Bronchial epithelial cell (primary cell): ENCODE measurements at places on chromosomes 12 and 14. TPM values are rescaled to one million over a fixed set of nuclear protein-coding genes. Genes with fewer than 3 reads are reported as not detected.
A peak's percentile ranks its signal among the peaks of the same experiment; 100 is the strongest.

GRCh38 chr14:33323979-33324378 is 385.3 kb downstream of the NPAS3 start:
- no peak for DNase-seq

- DNase-seq = no peak
Measured at GRCh38 chr14:90660865-90661570, 155.2 kb downstream of the TTC7B start.

DNA sequence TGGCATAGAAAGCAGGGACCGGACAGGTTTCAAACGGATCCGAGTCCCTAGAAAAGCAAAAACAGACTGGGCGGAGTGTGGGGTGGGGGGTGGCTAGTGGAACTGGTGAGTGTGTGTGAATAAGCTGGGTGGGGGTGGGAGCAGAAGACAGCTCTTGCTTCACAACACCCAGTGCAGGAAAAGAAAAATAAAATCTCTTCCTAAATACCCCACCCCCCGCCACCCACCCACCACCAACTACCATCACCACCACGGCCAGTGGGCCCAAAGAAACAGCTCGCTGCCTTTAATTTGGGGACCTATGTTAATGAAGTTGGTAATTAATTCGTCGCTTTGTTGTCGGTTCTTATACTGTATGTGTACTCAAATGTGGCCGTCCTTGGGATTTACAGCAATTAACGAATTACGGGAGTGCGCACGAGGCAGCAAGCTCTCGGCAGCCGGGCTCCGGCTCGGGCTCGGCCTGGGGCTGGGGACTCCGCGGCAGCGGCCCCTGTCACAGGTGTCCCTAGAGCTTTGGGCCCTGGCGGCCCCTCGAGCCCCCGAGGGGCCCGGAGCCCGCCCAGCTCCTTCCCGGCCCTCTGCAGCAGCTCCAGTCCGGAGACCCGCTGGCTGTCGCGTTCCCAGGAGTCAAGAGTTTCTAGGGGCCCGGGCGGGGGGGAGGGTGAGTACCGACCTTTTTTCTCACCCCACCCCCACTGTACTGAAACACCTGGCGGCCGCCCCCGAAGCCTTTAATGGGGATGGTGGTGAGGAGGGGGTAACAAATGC is 1.5 kb upstream of the OTX2 start:
- DNase-seq = no peak

DNA sequence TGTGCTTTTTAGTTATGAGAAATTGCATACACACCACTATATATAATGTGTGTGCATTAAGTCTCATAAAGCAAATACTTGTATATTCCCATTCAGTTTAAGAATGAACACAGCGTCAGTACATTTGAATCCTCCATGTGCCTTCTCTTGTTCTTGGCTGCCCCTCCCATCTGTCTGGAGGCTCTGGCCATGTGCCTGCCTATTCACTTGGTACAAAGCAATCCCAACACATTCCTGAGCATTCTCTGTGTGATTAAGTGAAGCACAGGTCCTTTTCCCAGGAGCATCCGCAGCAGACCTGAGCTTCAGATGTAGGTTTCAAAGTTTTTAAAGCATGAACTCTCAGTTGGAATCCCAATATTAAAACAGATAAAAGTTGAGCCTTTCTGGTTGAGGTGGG is 58.7 kb downstream of the POLR3B start:
- DNase-seq = no peak

CPM gene
- 7.1 and 28.5 TPM in 2 replicates for total RNA-seq

DNA sequence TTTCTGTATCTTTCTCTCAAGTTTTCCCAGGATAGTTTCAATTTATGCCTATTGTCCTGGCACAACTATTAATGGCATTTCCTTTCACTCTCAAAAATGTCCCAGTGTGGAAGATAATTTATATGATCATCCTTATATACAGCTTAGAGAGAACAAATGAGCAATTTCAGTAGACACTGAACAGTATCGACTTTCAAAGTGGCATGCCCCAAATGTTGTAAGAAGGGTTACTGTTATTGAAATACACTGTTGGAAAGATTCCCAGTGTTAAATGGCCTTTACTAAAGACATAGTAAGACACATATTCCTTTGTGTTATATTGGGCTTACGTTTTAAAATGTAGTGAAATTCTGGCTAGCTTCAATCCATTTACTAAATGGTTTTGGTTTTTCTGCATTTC is 202.3 kb upstream of the CDKN3 start:
- DNase-seq = no peak

CCDC177 gene
- not detected in 2 replicates for total RNA-seq

GYS2 gene
- 0.26 TPM in 1 of 2 replicates, not detected in the other for total RNA-seq

RTL1 gene
- not detected in 2 replicates for total RNA-seq

RHOJ gene
- not detected in 2 replicates for total RNA-seq

GRCh38 chr12:105025890-105026289 is 39.8 kb downstream of the NOPCHAP1 start:
- no peak for DNase-seq

DNA sequence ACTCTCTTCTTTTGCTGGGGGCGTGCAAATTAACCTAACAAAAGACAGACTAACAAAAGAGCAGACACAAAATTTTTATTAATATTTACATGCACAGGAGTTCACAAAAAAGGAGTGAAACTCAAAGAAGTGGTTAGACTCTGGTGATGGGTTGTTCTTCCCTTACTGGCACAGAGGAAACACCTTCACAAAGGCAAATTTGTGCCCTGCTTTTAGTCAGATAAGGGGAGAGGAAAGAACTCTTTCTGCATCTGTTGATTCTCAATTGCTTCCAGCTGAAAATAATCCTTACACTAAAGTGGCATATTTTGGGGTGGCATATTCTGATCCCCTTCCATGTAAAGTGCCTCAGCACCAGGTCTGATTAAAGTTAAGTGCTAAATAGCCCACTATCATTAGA is 190.2 kb upstream of the AMIGO2 start:
- no peak for DNase-seq

CEP128 gene
- total RNA-seq = 2.4 and 6.6 TPM in 2 replicates

- peak; percentile 29 for DNase-seq
Measured at GRCh38 chr12:106090591-106091445, 47.9 kb downstream of the NUAK1 start.

DNA sequence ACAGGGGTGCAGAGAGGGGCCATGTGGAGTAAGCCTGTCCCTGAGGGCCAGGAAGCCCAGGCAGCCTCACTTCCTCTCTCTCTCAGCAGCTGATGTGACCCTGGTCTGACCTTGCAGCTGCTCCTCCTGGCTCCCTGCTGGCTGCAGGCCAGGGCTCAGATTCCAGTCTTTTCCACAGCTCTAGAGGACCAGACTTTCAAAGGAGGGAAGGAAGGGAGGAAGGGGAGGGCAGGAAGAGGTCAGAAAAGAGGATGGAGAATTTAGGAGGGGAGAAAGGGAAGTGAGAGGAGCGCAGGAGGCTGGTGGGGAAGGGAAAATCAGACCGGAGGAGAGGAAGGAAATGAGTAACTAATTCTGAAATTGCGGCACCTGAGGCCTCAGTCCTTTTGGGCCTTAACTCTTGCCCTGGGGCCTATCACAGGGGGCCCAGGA is 40.9 kb upstream of the VASH1 start:
- DNase-seq = no peak

DNA sequence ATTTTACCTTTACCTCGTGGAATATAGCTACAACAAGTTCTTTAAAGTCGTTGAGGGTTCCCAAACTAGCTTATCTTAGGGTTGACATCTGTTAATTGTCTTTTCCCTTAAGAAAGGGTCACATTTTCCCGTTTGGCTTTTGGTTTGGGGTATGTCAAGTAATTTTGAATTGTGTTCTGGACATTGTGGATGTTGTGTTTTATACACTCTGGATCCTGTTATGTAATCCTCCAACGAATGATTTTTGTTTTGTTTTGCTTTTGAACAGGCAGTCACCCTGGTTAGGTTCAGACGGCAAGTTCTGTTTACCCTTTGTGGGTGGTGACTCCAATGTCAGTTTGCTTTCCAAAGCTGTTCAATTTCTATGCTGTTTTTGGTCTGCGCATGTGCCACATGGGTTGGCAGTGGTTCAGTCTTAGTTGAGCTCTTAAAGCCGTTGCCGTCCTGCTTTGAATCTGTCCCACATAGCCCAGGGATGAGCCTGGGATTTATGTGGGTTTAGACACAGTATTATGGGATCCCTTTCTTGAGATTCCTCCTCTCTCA is 84.8 kb downstream of the TESC start:
- DNase-seq = no peak

KRT74 gene
- 0.13 TPM in 1 of 2 replicates, not detected in the other for total RNA-seq

DNA sequence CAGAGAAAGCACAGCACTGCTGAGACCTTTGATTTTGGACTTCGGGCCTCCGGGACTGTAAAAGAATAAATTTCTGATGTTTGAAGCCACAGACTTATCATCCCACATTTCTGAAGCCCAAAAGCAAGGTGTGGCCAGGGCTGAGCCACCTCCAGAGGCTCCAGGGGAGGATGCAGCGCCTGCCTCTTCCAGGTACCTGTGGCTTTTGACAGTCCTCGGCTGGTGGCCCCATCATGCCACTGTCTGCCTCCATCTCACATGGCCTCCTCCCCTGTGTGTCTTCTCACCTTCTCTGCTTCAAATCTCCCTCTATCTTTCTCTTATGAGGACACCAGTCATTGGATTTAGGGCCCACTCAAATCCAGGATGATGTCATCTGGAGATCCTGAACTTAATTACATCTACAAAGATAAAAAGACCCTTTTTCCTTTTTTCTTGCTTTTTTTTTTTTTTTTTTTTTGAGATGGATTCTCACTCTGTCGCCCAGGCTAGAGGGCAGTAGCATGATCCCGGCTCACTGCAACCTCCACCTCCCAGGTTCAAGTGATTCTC is 15.4 kb downstream of the GSC start:
- DNase-seq = no peak

DNA sequence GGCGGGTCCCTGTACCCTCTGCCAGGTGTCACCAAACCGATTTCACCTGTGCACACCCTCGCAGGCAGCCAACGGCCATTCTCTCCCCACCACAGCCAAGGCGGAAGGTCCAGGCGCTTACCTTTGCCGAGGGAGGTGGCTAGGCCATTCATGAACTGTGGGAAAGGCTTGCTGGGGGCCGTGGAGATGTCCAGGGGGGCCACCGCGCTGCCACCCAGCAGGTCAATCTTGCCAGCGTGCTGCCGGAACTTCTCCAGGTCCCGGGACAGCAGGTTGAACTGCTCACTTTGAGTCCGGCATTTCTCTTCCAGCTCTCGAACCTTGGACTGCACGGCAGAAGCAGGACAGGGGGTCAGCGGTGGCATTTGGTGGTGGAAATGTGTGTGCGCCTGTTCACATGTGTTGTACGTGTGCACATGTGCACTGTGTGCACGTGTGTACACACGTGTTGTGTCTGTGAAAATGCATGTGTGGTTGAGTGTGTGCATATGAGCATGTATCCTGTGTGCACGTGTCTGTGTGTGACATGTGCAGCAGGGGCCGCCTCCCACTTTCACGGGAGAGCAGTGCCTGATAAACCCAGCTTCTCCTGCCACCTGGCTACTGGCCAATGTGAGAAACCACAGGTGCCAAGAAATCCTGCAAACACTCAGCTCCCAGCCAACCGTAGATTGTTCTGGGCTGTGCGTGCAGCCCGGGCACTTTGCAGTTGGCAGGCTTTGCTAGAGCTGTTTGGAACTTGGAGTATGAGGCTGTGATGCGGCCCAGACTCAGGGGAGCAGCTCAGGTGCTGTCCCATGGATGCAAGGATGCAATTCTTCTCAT is 118.9 kb downstream of the PIWIL1 start:
- no peak for DNase-seq

DNA sequence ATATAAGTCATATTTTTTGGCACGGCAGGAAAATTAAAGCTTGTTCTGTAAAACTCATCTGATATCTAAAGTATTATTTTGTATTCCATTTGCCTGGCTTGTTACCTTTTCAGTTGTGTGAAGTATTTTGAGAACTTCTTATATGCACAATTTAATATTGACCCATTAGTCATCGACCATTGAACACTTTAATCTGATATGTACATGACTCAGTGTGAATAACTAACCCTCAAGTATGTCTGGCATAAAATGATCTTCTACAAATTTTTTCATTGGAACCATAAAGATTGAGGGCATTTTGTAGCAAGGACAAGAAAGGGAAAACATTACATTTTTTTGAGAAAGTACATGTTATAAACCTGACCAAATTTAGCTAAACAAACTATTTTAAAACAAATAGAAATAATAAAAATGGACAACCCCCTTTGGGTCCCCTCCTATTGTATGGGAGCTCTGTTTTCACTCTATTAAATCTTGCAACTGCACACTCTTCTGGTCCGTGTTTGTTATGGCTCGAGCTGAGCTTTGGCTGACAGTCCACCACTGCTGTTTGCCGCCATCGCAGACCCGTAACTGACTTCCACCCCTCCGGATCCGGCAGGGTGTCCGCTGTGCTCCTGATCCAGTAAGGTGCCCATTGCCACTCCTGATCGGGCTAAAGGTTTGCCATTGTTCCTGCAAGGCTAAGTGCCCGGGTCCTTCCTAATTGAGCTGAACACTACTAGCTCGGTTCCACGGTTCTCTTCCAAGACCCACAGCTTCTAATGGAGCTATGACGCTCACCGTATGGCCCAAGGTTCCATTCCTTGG is 118.8 kb downstream of the SLC6A15 start:
- DNase-seq = peak; percentile 90

CCDC197 gene
- total RNA-seq = not detected in 2 replicates

DNA sequence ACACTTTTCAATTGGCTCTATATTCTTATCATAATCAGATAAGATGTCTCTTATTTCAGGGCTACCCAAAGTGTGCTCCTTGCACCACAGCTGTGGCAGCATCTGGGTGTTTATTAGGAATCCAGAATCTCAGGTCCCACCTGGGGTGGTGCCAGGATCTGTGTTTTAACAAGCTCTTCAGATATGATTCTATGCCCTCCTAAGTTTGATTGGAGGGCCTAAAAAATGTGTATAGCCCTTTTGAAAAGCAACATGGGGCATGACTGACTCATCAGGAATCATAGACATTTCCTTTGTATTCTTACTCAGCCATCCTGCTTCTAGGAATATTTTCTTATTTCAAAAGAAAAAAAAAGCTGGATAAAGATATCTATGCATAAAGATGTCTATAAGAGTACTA is 103.1 kb downstream of the HELB start:
- peak; percentile 77 for DNase-seq

DNA sequence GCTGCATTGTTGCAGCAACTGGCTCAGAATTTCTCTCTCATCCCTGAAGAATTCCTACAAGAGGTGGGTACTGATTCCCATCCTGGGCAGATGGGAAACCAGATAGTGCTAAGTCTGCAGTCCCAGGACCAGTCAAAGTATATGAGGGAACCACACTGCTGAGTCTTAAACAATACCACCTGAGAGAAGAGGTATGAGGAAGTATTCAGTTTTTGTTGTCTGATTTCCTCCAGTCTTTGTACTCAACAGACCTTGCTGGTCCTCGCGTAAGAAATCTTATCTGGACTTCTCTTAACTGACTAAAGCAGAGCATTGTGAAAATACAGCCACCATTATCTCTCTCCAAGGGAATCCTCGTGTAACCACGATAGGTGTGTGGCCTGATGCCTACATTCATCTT is 3.6 kb upstream of the EDDM3A start:
- no peak for DNase-seq

FOXA1 gene
- 4.9 and 5.3 TPM in 2 replicates for total RNA-seq
